NCI-H1436 treated with DMSO at 0.1 percent for 48 hours (cell line): ENCODE measurements at places on chromosomes 5 and 9.

DNA sequence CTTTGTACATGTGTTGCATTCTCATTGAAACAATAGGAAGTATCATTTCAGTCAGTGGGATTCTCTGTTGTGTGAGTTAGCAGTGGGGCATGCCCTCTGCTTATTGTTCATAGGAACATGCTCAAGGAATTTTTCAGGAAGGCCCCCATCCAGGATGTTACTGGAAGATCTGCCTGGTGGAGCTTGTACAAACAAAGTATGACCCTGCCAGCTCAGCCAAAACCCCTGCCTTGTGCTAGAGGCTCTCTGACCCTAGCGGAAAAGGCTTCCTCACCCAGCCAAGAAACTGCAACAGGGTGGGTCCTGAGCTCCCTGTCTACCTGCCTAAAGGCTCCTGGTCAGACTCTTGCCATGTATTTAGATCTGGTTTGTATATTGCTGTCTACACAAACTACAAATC, 43.2 kb downstream of the MRRF start:
- DNase-seq = no peak

GRCh38 chr9:6194934-6195333, 20.7 kb upstream of the IL33 start:
- DNase-seq = no peak

GRCh38 chr9:93299418-93300174, 115.7 kb downstream of the WNK2 start:
- DNase-seq = no peak

- no peak for DNase-seq
These were observed 578.6 kb downstream of the ACTL7B start for GRCh38 chr9:108277216-108277615.

GRCh38 chr9:16043756-16044578, 491.1 kb downstream of the CCDC171 start:
- DNase-seq = no peak

GRCh38 chr5:55187370-55187769, 14.4 kb upstream of the CDC20B start:
- no peak for DNase-seq

DNA sequence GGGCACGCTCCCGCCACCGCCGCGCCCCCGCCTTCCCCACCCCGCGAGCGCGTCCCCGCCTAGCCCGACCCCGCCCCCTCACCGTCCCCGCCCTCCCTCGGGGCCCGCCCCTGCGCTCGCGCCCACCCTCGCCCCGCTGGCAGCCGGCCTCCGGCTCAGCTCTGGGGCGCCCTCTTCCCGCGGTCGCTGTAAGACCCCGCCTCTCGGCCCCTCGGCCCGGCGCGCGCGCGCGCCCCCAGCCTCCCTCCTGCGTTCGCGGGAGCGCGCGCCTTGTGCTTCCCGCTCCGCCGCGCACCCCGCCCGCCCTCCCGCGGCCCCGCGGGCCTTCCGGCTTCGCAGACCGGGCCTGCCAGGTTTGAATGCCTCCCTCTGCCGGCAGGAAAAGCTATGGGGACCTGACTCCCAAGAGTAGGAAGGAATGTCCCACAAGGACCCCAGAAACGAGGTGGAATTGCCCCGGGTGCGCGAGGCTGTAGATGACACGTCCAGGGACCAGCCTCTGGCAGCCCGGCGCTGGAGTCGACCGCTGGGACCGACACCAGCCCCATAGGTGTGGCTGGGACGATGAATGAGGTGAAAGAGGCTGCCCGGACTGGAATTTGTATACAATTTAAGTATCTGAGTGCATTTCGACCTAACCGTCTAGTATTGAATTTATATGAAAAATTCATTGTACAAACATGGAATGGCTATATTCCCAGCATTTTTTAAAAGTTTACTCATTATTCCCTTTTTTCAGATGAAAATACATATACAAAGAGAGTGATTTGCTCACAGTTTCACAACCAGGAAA, 416 bp upstream of the PTBP3 start:
- peak; percentile 77 for DNase-seq

DNA sequence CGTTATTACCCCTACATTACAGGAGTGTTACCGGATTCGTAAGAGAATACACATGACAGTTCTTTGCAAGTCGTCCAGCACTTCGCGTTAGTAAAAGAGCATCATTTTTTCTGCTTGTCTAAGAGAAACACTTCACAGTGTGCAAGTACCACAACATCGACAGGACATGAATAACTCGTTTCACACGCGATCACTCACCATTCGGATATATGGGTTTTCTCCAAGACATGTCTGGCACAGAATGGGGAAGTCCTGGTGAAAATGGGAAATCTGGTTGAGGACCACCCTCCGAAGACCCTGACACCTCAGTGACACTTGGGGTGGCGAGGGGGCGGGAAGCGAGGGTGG, 642 bp downstream of the RBM22 start:
- DNase-seq = no peak

- DNase-seq = no peak
These were observed 143.4 kb downstream of the ENTREP1 start for GRCh38 chr9:69468380-69468779.

DNA sequence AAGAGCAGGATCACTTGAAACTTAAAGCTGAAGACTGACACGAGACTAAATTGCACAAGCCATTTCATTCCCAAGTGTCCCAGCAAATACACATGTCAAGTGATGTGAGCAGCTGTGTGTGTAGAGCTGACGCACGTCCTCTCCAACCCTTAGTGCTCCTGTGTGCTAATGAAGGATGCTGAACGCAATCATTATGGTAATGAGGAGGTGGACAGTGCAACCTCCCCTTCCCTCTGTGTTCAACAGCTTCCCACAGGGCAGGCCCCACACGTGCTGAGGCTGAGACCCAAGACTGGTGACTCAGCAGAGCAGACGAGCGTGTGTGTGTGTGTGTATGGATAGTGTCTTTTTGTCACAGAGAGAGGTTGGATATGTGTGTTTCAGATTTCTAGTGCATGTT, 702.1 kb downstream of the SEMA5A start:
- DNase-seq = no peak

GRCh38 chr9:73079326-73079725, 72.3 kb upstream of the ANXA1 start:
- DNase-seq = no peak

- no peak for DNase-seq
These were observed 12.8 kb upstream of the TLR4 start for GRCh38 chr9:117691367-117691766.

GRCh38 chr9:37986771-37987258, 82.2 kb downstream of the SHB start:
- DNase-seq = no peak

DNA sequence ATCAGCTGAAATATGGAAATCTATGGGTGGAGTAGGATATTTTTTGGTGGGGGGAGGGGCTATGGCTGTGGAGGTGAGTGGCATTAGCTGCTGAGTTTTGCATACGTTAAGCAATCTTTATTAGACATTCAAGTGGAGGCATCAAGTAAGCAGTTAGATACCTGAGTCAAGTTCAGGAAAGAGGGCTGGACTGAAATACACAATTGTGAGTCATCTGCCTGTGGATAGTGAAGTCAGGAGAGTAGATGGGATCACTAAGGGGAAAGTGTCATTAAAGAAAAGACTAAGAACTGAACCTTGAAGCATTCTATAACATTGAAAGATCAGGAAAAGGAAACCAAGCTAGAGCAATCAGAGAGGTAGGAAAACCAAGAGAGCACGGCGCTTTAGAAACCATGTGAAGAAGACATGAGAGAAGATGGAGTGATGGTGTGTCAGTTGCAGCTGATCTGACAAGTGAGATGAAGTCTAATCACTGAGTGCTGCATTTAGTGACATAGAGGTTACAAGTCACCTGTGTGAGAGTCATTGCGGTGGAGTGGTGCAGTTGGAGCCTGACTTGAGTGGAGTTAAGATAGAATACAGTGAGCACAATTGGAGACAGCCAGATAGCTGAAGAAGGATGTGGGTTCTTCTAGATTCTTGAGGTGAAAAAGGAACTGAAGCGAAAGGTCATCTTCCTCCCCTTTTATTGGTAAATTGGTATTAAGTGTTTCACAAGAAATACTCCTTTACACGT, 88.7 kb downstream of the PIP5K1B start:
- DNase-seq = no peak

DNA sequence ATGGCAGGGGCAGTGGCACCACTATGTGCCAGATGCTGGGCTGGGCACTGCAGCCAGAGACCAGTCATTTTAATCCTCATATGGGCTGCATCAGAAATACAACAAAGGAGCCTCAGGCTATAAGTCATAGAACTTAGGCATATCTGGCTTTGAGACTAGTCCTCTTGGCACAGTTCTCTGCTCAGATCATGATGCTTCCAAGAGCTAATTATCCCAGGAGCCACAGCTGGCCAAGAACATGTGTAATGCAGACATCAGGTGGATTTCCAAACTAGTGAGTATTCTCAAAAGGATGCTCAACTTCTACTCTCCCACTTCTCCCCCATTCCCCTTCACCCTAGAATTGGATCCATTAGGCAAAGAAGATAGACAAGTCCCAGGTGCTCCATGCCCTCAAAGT, 562.2 kb upstream of the TRPC7 start:
- DNase-seq = no peak

- no peak for DNase-seq
These were observed 57.6 kb downstream of the DENND4C start for GRCh38 chr9:19288081-19288480.

- DNase-seq = no peak
These were observed 132.4 kb downstream of the NPR3 start for GRCh38 chr5:32843531-32843895.

- DNase-seq = no peak
These were observed 41.5 kb downstream of the SH3PXD2B start for GRCh38 chr5:172412724-172413286.

GRCh38 chr5:6464441-6464840, 15.8 kb downstream of the UBE2QL1 start:
- no peak for DNase-seq

DNA sequence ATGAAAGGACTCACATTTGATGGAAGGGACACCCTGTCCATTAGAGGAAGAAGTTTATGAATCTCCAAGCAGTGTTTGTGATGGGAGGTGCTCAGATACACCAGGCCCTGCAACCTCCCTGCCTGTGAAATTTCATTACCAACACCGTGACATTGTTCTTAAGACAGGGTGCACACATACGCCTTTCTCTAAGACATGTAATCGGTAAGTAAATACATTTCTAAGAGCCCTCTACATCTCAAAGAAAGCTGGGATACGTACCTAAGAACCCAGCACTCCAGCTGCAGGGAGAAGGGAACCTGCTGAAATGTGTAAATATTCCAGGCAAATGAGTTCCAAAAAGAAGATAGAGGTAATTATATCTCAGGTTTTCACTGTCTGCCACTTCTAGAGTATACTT, 125.0 kb upstream of the APC start:
- no peak for DNase-seq

- DNase-seq = no peak
These were observed 7.2 kb upstream of the DUSP1 start for GRCh38 chr5:172777881-172778814.

GRCh38 chr9:79215821-79216220, 355.9 kb upstream of the TLE4 start:
- no peak for DNase-seq

GRCh38 chr9:121607434-121608167, 43.8 kb upstream of the DAB2IP start:
- DNase-seq = no peak

GRCh38 chr9:137602661-137603060, 2.8 kb upstream of the ARRDC1 start:
- no peak for DNase-seq

- DNase-seq = no peak
These were observed 111.6 kb downstream of the SREK1 start for GRCh38 chr5:66255714-66256113.

DNA sequence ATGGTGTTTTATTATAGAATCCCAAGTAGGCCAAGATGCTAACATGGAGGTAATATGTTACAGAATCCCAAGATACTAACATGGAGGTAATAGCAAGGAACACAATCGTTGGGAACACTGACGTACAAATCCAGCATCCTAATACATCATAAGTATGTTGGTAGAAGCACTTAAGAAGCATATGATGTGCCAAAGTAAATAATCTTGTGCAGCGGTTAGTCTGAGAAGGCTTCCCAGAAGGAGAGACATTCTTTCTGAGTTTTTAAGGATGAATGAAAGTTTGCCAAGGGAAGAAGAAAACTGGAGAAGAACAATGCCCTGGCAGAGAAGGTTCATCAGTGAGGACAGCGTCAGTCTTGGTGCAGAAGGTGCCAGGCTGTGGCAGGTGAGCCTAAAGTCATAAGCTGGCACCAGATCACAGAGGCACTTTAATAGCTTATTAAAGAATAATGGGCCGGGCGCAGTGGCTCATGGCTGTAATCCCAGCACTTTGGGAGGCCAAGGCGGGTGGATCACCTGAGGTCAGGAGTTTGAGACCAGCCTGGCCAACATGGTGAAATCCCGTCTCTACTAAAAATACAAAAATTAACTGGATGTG, 294.5 kb upstream of the PIK3R1 start:
- no peak for DNase-seq

DNA sequence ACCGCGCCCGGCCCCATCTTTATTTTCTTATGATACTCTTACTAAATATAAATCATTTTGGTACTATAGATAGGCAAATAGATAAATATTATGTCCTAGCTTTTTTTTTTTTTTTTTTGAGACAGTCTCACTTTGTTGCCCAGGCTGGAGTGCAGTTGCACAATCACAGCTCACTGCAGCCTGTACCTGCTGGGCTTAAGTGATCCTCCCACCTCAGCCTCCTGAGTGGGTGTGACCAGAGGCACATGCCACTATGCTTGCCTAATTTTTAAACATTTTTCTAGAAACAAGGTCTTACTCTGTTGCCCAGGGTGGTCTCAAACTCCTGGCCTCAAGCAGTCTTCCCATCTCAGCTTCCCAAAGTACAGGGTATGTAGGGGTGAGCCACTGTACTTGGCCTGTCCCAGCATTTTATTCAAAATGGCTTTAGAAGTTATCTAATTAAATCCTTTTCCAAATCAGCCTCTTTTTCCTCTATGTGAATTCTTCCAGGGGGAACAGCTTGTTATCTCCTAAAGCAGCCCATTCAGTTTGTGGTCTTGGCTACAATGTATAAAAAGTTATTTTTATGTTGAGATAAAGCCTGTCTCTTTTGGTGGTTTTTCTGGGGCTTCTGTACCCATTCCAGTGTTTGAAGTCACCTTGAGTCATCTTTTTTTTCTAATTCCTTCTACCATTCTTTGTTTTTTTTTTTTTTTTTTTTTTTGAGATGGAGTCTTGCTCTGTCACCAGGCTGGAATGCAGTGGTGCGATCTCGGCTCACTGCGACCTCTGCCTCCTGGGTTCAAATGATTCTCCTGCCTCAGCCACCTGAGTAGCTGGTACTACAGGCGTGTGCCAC, 12.1 kb downstream of the MELK start:
- DNase-seq = no peak

- DNase-seq = no peak
These were observed 33.1 kb downstream of the KDM4C start for GRCh38 chr9:6790866-6791265.

- DNase-seq = peak; percentile 47
These were observed 53.7 kb upstream of the PTPDC1 start for GRCh38 chr9:94030318-94031179.
